Left lung (tissue), 14 donors: ENCODE measurements at places on chromosomes 11 and 22. TPM values are rescaled to one million over a fixed set of nuclear protein-coding genes. Genes with fewer than 3 reads are reported as not detected.

B3GAT1 gene
- total RNA-seq, result 0.58 TPM

CFAP300 gene
- total RNA-seq, result 8.1 TPM

IRF7 gene
- 50.4 TPM for total RNA-seq

HORMAD2 gene
- 0.13 TPM for total RNA-seq

GRCh38 chr22:20571078-20571503 is 63.7 kb downstream of the MED15 start:
- no peak overlapping the region for H3K27ac ChIP-seq
- DNase-seq, result no peak
- H3K36me3 ChIP-seq, result peaks cover 100% of the 10 kb centered on the region
- H3K4me3 ChIP-seq, result no peak overlapping the region

DNA sequence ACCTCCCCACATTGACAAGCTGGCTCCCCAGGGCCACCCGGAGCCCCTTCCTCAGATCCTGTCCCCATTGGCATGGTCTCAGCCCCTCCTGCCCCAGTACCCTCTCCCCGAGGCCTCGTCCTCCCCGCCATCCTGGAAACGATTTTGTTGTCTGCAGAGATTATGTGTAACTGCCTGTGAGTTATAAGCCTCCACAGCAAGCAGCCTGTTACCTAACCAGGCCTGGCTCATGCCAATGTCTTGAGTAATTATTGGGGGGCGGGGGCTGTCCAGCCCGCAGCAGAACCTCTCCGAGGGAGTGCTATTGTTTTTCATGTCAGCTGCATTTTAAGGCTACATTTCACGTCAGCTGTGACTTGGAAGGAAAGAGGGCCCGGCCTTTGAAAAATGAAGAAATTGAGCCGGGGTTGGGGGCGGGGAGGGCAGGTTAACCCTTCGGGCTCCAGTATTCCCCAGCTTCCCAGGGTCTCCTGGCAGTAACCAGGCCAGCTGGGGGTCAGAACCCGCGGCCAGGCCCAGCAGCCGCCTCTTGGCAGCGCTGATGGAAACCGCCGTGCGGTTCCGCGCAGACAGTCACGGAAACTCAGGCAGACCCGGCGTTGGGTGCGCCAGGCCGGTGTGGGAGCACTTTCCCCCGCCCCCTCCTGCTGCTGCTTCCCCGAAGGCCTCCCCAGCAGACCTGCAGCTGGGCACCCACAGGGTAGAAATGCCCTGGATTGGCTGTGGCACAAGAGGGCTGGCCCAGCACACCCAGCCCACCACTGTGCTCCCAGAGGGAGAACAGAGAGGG is 59.5 kb downstream of the CDKN1C start:
- no peak overlapping the region for H3K4me3 ChIP-seq
- no peaks in the 10 kb centered on the region for H3K36me3 ChIP-seq
- peaks cover 33% of the 10 kb centered on the region for H3K4me1 ChIP-seq
- H3K27ac ChIP-seq, result peak overlapping the region; percentile 84
- no peaks in the 10 kb centered on the region for H3K27me3 ChIP-seq

- H3K27ac ChIP-seq, result no peak overlapping the region
- DNase-seq, result no peak
- no peaks in the 10 kb centered on the region for H3K36me3 ChIP-seq
- H3K4me3 ChIP-seq, result no peak overlapping the region
- H3K4me1 ChIP-seq, result peaks cover 3% of the 10 kb centered on the region
Measured at GRCh38 chr11:130551388-130551787, 102.9 kb downstream of the ADAMTS15 start.

DNA sequence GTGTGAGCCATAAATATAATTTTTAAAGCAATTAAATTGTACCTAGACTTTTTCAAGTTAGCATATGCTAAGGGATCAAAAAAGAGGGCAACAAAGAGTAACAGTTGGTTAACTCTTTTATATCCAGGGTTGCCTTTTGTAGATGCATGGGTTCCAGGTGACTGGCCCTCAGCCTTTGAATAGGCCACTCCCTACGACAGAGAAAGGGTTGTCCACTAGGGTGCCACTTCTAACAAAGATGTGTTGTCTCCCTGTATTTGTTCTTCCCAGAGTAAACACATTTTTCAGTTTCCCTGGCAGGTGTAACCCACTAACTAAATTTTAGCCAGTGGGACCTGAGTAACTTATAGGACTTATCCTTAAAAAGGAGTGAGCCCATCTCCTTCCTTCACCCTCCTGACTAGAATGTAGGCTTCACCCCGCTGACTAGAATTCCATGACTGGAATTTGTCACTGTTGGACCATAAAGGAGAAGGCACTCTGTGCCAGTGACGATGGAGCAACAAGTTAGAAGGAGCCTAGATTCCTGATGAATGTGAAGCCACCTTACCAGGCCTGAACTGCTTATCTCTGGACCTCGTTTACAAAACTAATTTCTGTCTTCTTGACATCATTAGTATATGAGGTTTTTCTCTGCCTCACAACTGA is 16.6 kb downstream of the TUG1 start:
- DNase-seq, result no peak
- H3K36me3 ChIP-seq, result no peaks in the 10 kb centered on the region
- H3K4me3 ChIP-seq, result no peak overlapping the region
- no peaks in the 10 kb centered on the region for H3K27me3 ChIP-seq
- H3K4me1 ChIP-seq, result no peaks in the 10 kb centered on the region
- no peak overlapping the region for H3K27ac ChIP-seq

DNA sequence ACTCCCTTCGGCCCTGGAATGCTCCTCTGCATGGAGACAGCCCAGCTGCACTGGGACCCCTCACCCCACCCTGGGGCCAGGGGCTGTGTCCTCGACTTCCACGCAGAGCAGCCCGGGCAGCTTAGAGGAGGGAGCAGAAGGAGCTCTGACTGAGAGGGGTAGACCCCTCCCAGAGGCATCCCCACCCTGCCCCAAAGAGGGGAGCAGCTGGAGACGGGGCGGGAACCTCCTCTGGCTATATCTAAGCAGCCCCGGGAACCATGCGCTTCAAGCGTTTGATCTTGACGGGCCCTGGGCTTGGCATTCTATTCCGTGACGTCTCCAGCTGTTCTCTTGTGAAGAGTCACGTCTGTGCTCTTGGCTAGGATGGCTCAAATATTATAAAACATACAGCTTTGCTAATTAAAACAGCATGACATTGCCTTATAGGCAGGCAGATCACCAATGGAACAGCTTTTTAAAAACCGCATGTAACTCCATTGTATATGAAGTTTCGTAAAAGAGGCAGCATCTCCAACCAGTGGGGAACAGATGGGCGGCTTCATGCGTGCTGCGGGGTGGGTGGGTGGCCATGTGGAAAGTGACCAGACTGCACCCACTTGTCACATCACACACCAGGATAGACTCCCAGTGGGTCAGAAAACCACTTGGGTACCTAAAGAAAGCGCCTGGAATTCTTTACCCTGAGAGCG is 7.7 kb downstream of the KCNQ1 start:
- H3K27ac ChIP-seq, result no peak overlapping the region
- peak; percentile 21 for DNase-seq
- H3K4me3 ChIP-seq, result no peak overlapping the region
- H3K27me3 ChIP-seq, result no peaks in the 10 kb centered on the region
- no peaks in the 10 kb centered on the region for H3K36me3 ChIP-seq

GRCh38 chr11:36314434-36314767 is 18.3 kb downstream of the PRR5L start:
- H3K36me3 ChIP-seq, result no peaks in the 10 kb centered on the region
- no peak for DNase-seq
- no peaks in the 10 kb centered on the region for H3K4me1 ChIP-seq
- no peak overlapping the region for H3K27ac ChIP-seq

- no peaks in the 10 kb centered on the region for H3K4me1 ChIP-seq
- no peak for DNase-seq
- peaks cover 4% of the 10 kb centered on the region for H3K27me3 ChIP-seq
- H3K4me3 ChIP-seq, result no peak overlapping the region
Measured at GRCh38 chr22:44848296-44848741, 95.9 kb downstream of the ARHGAP8 start.
